ENCODE measurements at places on chromosomes 5 and 9. TPM values are rescaled to one million over a fixed set of nuclear protein-coding genes. Genes with fewer than 3 reads are reported as not detected.

Gene PCDHB1
- 0.13 TPM for total RNA-seq

Gene FIBCD1
- total RNA-seq, result not detected

Gene NR6A1
- 5.0 TPM for total RNA-seq

- DNase-seq, result no peak
Measured at GRCh38 chr5:40571729-40572128, 108.0 kb upstream of the PTGER4 start.

GRCh38 chr9:132754236-132754635 is 84.0 kb downstream of the GTF3C4 start:
- no peak for DNase-seq

- no peak for DNase-seq
Measured at GRCh38 chr5:14954216-14954615, 82.6 kb upstream of the ANKH start.

DNA sequence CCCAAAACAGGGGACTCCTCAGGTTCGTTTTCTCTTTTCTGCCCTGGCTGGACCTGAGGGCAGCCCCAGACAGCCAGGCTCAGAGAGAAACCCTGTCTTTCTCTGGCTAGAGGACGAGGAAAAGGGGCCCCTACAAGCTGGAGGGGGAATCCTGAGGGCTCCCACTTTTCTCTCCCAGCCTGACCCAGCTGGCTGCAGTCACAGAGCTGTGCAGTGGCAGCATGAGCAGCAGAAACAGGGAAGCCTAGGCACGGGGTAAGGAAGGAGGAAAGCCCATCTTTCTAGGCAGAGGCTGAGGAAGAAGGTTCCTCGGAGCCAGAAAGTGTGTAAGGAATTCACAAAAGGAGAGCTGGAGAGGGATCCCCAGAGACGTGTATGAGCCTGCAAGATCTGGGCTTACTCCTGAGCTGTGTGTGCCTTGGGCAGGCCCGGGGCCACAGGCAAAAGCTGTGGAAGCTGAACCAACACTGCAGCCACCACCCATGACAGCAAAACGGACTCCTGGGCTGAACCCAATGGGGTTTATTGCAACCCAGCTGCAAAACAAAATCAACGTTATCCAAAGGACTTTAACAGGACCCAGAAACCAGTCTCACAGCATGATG is 16.2 kb downstream of the CAMSAP1 start:
- DNase-seq, result no peak

- no peak for DNase-seq
Measured at GRCh38 chr5:73274121-73274520, 101.1 kb downstream of the TMEM174 start.

DNA sequence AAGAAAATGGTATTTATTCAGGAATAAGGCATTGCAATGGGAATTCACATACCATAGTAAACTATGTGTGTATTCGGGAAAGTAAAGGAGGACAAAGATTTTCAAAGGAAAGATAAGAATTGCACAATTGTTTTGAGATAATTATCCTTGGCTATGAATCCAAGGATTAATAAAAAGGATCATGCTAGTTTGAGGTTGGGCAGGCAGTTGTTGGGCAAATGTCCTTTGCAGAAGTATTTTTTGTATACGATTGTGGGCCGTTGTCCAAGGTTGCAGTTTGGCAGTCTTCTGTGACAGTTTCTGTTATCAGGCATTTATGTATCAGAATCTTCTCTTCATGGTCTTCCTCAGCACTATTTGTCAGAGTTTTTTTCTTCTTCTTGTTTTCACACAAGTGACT is 10.6 kb upstream of the UBAP2 start:
- no peak for DNase-seq

- no peak for DNase-seq
Measured at GRCh38 chr9:131682261-131682660, 57.6 kb downstream of the RAPGEF1 start.

Data from ureter (tissue), 1 donor.